Germinal center (tissue), 1 donor: ENCODE measurements at places on chromosomes 3 and 15.

DNA sequence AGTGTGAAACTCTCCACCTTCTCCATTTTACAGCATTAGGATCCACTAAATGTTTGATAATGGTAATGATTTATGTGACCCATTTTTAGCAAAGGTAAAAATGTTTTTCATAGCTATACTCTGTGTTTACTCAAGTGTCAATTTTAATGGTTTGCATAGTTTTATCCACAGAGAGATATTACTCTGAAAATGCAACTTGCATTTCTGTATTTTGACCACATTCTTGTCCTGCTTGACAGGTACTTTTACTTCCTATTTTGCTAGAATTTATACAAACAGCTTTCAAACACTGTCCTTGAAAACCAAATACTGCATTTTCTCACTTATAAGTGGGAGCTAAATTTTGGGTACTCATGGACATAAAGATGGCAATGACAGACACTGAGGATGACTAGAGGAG lies 62.9 kb downstream of the SERPINI1 start:
- peak; percentile 36 for DNase-seq

DNA sequence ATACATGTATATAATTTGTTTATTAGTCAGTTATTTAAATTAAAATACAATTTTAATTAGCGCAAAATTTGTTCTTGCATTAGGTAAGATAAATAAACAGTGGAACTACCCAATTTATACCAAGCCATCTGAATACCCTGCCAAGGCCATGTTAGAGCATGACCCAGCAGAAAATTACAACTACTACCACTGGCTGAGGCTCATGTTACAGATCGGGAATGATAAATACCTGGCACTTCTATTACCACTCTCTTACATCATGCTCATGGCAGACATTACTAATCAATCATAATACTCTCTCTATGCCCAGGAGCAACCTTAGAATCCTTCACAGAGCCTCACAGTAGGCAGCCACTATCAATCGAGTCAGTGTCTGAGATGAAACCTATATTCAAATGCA lies 21.2 kb upstream of the LMOD3 start:
- no peak for DNase-seq

DNA sequence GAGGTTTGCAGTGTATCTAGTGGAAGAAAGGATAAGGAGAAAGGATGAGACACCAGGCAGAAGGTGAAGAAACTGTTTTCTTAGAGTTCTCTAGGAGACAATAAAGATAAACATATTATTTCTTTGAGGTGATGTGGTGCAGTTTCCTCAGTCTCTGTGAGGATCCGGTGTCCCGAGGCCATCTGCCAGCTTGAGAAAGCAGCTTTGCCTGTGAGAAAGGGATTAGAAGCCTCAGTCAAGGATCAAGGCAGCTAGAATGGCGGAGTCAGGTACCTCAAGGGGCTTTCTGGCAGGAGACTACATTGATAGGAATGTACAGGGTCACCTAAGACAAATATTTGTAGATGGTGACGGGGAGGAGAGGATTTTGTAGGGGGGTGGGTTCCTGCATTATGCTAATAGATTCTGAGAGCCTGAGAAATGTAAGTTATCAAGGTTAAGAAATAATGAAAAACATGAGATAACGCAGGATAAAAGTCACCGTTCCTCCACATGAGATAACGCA lies 103.9 kb upstream of the MB21D2 start:
- DNase-seq, result no peak

- DNase-seq, result no peak
Measured at GRCh38 chr15:62136911-62137865, 27.9 kb downstream of the C2CD4B start.

DNA sequence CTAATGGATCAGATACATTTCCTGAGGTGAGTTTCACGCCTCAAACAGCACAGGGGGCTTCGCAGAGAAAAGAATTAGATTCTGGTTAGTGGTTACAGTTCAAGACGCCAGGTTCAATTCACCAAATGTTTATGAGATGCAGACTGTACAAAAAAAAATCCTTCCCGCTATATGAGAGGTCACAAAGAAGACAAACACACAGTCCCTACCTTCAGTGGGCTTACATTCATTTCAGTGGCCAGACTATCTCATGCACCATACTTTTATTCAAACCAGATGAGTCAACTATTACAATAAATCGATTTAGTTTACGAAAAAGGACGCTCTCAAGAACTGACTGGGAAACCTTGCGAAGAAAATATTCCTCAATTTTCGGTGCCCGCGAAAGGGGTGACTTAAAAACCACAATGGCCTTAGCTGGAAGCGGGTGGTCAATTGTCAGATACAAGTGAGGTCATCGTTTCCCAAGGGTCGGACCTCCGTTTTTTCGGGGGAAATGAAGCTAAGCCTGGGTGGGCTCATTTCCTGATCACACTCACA lies 695 bp downstream of the METTL6 start:
- DNase-seq, result no peak

GRCh38 chr3:34132069-34132692 lies 333.8 kb downstream of the PDCD6IP start:
- no peak for DNase-seq

GRCh38 chr3:155026999-155027591 lies 53.0 kb upstream of the MME start:
- DNase-seq, result no peak

DNA sequence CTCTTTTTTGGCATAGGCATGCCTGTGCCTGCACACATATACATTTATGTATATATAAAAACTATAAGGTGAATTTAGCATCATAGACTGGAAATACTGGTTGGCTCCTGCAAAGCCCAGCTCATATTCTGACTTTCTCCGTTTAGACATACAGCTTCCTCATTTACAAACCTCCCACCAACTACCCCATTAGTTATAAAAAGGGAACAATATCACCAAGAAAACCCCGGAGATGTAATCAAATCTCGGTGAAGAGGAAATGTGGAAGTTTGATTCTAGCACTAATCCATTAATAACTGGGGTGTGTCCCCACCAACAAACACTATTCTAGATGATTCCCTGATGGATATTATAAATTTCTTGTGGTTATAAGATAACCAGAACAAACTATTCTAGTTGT lies 517.7 kb upstream of the TBL1XR1 start:
- no peak for DNase-seq

GRCh38 chr15:25670025-25670554 lies 193.0 kb downstream of the ATP10A start:
- DNase-seq, result no peak

DNA sequence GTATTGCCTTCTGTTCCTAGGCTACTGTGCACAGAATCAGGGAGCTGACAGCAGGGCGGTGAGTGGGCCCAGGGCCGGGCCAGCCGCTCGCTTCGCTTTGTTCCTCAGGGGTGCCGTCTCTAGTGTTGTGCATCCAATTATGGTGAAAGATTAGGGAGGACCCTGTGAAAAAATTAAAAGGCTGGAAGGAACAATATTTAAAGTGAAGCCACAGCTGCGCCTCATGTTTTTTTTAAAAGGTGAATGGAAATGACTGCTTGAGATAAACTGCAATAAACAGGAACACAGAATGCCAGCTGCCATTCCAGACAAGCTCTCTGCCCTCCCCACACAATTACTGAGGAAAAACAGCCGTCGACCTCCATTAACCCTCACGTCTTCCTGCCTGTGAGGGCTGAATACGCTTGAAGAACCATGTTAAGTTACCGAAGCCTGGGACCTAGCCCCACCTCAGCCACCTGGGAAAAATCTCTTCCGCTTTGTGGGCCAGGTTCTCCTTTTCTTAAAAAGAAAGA lies 132.0 kb upstream of the IL12A start:
- DNase-seq, result no peak

DNA sequence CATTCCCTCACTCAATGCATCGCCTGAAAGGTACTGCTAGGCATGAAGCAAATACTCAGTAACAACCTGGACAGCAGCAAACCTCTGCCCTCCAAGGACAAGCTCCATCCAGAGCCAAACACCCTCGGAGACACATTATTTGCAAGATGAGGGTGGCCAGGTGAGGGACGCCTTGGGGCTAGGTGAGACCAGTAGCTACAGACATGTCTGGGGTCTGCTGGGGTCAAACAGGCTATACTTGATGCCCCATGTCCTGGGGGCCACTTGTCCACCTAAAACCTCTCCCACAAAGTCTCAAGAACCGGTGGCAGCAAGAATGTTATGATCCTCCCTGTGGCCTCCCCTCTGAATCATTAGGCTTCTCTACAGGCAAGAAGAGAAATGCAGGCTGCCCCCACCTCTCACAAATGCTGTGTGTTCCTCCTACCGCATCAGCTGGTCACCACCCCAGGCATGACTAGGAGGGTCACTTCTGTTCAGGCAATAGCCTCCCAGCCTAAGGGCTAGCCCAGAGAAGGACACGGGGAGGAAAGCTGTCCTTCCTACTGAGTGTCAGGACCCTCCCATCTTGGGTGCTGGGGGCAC lies 54.3 kb downstream of the TBC1D2B start:
- no peak for DNase-seq

DNA sequence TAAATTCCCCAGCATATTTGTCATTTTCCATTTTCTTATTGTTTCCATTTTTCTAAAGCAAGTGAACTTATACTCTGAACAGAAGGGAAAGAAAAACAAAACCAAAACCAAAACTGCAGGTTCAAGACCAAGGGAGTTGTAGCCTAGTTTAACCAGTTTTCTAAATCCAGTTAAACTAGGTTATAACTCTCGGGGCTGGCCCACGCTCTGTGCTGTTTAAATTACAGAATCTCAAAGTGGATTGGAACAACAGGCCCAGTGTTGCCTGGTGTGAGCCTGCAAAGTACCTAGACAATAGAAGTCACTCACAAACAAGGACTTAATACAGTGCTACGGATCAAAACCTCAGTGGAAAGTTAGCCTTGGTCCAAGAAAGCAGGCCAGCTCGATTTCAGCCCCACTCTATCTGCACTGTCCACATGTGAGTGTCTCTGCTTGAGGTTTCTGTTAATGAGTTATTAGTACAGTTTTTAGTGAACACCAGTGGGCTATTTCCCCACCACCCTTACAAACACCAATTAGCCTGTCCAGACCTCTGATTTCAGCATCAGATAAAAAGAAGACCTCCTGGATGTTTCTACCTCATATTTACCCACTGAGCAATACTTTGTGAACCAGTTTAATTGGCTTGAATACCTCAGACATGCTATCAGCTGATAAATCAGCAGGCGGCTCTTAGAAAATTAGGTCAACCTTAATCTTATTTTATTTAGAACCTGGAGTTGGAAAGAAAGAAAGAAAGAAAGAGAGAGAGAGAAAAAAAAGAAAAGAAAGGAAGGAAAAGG lies 93.8 kb upstream of the PDZRN3 start:
- no peak for DNase-seq

DNA sequence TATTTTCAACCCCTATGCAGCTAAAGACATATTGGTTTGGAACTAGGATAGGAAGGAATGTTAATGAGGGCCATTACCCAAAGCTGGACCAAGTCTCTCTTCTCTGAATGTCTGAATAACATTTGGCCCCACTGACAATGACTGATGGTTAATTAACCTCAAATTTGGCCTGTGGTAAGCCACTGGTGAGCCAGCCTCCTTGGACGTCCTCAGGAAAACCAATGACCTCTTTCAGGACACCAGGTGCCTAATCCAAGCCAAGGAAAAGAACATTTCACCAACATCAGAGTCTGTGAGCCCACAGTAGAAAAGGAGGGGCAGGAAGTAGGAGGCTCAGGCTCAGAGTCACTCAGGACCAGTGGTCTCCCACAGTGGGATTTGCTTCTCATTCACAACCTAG lies 56.4 kb upstream of the ETV5 start:
- no peak for DNase-seq

DNA sequence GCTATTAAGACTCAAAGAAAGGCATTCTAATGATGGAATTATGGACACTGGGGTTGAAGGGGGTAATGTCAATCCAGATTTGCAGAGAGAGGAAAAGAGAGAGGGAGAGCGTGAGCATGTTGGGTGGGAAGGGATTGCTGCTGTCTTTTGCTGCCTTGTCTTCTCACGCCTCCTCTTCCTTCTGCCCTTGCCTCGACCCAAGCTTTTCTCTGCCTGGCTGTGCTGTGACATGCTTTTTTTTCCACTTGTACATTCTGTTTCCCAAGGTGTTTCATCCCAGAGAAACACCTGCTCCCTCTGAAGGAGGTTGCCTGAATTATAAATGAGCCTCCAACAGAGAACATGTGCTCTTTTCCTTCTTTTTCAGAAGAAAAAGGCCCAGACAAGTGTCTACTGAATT lies 80.3 kb downstream of the BDH1 start:
- DNase-seq, result no peak

- DNase-seq, result no peak
Measured at GRCh38 chr3:36965440-36965839, 20.6 kb upstream of the TRANK1 start.

DNA sequence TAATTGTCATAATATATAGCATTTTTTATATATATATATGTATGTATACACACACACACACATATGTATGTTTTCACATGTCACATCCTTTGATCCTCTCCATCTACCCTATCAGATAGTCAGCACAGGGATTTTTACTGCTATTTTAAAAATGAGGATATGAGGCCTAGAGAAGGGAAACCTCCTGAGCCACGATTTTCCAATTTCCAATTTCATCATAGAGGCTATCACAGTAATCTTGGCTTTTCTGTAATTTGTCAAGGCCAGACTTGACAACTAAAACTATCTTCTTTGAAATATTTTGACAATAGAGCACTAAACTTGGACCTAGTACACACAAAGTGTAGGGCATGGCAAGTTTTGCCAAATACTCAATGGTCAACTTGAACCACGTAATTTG lies 42.5 kb downstream of the IL1RAP start:
- no peak for DNase-seq

GRCh38 chr3:186166491-186167288 lies 57.8 kb upstream of the ETV5 start:
- no peak for DNase-seq

- DNase-seq, result no peak
Measured at GRCh38 chr3:101091489-101091888, 98.3 kb upstream of the ABI3BP start.

DNA sequence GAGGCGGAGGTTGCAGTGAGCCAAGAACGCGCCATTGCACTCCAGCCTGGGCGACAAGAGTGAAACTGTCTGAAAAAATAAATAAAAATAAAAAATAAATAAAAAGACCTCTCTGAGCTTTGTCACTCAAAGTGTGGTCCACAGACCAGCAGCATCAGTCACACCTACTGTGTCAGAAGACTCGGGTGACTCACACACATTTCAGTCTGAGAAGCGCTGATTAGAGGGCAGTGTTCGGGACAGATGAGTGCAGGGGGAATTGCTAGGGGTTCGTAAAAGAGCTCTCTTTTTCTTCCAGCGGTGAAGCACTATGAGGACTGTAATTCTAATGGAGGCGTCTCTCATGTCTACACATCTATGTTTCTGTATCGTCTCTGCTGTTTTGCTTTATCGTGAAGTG lies 5.7 kb downstream of the PODXL2 start:
- no peak for DNase-seq

DNA sequence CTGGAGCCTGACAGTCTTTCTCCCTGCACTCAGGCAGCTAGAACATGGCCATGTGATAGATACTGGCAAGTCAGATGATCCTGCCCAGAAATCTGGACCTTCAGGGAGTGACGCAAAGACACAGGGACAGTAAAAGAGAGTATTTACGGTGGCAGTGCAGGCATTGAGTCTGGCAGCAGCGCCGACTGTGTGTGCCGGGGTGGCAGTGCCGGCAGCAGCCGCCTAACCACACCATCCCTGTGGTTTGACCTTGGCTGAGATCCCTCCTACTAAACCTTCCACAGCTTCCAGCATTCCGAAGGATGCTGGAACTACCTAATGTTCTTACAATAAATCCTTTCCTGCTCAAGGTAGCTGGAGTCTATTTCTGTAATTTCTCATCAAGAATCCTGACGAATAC lies 4.6 kb upstream of the TSPAN3 start:
- no peak for DNase-seq
